ENCODE measurements at places on chromosomes 13 and 19.
A peak's percentile ranks its signal among the peaks of the same experiment; 100 is the strongest.

DNA sequence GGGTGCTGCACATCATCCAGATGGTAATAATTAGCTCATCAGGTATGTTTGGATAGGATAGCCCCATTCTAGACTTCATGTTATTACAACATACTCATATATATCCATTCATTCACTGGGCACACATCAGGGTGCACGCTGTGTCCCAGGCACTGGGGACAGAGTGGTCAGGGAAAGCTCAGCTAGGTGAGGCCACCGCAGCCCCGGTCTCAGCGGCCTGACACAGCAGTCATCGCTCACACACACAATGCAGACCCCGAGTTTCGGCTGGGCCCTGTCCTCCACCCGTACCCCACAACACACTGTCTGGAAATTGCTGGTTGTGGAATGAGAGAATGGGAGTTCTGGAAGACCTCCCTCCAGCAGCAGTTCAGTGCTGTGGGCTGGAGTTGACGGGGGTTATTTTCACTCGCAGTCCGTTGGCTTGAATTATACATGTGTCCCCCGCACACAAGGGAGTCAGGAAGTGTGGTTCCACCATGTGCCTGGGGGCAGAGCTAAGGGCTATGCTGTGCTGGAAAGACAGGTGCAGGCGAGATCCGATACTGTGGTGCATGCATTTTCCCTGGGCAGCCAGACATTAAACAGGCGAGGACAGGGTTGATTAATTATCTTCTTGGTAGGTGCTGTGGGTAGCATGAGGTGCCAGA, 257.6 kb downstream of the TEX29 start:
- DNase-seq = no peak

- DNase-seq = peak; percentile 34
Observed at GRCh38 chr19:485583-486236, 10.6 kb upstream of the MADCAM1 start.

- DNase-seq = no peak
Observed at GRCh38 chr19:15934332-15935078, at the start of gene CYP4F11. Gene CYP4F11 (minus strand): TSS chr19:15934529. CDS start chr19:15934408, 121 bp downstream.

DNA sequence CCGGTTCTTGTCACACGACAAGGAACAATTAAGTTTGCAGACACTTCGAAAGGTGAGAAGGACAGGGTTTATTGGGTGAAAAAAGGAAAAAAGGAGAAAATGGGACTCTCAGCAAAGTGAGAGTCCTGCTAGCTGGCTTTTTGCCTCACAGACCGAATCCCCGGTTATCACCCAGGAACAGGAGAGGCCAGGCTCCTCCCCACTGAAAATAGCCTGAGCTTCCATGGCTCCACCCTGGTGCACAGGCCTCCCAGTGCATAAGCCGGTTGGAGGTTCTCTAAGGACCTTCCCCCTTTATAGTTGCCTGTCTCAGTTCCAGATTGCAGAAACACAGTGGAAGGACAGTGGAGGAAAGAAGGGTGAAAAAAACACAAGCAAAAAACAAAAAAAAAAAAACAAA, 571.7 kb downstream of the KCTD12 start:
- DNase-seq = no peak

GRCh38 chr13:100234006-100234405, 145.1 kb downstream of the PCCA start:
- peak; percentile 24 for DNase-seq

DNA sequence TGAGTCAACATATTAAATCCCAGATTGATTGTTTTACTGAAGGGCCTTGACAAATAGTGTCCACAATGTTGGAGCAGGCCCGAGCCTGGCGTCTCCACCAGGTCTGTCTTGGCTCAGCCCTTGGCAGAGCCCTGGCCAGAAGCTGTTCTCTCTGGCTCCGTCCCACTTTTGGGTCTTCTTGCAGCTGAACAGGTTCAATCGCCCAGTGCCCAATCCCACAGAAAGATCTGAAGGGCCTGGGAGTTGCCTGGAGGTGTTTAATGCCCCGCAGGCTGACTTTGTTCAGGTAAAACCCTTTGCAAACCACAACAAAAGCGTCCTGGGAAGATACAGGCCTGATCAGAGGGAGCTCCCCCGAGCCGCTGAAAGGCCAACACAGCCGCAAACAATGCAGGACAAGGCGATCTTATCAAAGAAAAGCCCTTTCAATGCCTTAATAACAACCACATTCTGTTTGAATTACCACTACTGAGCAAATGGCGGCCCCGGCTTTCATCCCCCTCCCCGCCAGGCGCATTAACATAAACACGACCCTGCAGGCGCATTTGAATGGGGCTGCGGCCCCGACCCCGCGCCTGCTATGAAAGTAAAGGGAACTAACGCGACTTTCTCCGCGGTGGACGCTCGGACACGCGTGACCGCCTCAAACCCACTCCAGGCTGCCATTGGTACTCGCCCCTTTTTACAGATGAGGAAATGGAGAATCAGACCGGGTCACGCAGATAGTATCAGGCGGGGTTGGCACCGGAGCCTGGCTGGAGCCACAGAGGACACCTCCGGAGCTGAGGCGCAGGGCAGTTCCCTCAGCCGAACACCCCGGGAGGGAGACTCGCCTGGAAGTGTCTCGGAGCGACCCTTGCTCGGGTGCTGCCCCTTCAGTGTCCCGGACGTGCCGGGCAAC, 3.1 kb downstream of the CDX2 start:
- no peak for DNase-seq

DNA sequence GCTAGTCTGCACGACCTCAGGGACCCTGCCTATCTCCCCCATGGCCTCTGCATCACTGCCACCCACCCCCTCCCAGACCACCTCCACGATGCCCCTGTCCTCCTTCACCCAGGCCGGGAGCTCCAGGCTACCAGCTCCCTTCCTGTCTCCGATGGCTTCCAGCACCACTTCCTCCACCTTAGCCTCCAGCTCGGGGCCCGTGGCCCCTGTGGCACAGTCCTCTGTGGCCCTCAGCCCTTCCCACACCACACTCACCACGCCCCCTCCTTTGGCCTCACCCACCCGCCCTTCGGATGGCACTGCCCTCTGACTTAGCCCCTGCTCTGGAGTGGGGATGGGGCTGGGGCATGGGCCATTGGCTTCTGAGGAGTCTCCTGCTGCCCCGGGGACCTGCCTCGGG, 7.2 kb downstream of the PALM3 start:
- DNase-seq = no peak

- peak; percentile 54 for DNase-seq
Observed at GRCh38 chr19:46616631-46617322, 8.1 kb downstream of the PTGIR start.

- DNase-seq = peak; percentile 58
Observed at GRCh38 chr13:114259974-114260373, 21.4 kb upstream of the UPF3A start.

DNA sequence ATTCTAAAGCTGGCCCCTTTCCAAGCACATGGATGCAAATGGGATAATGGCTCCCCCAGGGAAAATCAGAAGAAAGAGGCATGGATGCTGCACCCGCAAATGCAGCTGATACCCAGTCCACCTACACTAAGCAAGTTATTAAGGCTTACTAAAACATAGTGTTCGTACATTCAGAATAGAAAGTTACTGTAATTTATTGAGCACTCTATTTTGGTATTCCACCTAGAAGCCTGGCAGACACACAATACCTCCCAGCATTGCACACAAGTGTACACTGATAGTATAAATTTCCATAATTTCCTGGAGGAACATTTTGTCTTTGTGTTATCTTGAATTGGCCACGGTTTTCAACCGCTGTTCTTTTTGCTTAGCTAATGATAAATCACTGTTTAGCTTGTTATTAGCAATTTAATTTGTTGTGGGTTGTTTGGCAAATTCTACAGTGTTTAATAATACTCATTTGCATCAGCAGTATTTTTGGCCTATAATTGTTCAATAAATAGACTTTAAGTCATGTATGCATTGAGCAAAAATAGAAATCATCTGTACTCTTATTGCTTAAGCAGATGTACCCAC, 94.5 kb upstream of the MRI1 start:
- DNase-seq = no peak

DNA sequence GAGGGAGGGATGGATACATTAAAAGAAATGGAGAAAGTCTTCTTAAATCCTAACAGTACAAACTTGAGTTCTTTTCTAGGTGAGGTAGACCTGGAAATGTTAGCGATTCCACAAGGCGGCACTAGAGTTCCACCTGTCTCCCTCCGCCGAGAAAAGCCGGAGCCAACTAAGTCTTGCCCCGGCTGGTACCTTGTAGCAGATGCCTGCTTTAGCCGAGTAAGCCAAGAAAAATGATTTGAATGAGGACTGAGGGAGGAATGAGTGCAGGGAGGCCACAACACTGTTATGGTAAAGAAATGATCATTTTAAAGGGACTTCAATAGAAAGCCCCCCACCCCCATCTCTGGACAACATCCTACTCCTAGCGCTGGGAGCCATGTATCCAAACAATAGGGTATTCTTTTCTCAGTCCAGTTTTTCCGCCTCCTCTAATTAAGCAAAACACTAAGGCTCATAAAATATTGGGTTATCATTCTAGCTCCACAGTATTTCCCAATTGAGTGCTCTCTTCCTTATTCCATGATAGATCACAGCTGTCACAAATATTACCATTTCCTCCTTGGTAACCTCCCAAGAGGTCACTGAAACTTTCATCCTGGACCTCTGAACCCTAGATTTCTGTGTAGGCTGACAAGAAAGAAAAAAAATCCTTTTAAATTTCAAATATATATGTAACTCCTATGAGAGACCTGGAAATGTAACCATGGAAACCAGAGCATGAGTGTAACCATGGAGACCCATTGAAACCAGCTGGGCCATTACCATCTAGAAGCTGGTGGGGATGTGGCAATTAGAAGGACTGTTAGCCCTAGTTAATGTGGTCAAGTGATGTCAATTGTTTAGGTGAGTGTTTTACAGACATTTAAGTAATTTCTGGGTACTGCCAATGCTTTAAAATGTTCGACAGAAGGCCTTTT, 58.3 kb downstream of the GPALPP1 start:
- DNase-seq = peak; percentile 66

GRCh38 chr13:21034603-21035191, 26.7 kb downstream of the LATS2 start:
- no peak for DNase-seq

- DNase-seq = no peak
Observed at GRCh38 chr19:39308531-39309304, 11.9 kb downstream of the LRFN1 start.

DNA sequence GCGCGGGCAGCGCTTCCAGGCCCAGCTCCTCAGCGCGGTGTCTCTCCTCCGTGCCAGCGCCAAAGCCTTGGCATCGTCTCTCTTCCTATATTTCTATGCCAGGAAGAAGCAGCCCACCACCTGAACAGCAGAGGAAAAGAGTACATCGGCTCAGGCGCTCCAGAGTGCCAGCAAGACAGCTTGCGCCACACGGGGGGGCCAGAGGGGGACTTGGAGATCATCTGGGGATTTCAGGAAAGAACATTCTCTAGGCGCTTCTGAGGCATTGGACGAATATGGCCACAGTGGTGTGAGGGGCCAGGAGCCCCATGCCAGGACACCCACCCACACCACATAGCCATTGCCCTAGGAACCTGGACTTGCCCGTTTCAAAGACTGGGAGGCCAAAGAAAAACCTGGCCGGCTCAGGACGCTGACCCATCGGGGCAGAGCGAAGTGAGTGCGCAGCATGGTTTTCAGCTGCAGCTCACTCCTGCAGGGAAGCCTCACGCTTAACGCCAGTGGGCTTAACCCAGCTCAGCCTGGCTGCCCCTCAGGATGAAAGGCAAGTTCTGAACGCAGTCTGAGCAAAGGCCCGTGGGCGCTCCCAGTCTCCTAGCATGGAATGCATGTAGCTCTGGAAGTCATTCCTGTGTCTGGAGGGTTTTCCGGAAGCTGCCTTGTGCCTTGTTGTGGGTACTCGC, 62.1 kb downstream of the GGACT start:
- no peak for DNase-seq

GRCh38 chr13:99432609-99433542, 68.4 kb upstream of the TM9SF2 start:
- no peak for DNase-seq

DNA sequence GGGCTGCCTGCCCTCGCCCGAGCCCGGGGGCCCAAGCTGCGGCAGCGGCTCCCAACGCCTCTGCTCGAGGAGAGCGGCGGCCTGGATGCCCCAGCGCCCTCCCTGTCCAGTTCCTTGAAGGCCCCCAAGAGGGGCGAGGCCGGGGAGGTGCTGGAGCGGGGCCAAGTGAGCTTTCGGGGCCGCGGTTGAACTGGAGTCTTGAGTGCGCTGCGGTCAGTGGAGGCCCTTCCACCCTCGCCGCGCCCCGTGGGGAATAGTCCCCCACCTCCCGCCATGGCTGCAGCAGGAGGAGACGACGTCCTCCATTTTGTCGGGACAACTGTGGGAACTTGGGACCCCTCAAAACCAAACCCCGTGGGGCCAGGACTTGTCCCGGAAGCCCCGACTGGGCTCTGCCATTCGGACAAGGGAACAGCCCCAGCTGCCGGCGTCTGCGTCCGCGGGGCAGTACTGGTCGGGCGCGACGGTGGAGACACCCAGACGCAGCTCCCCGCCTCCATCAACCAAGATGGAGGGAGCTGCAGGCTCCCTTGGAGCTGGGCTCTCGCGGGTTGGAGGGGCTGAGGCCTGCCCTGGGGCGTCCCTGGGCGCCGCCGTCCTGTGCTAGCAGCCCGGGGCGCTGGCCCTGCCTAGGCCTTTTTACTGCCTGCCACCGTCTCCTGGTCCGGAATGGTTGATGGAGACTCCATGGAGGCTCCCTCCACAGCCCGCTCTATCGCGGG, 736 bp upstream of the ZMYM5 start:
- DNase-seq = no peak

GRCh38 chr19:35755550-35756376, 1.1 kb downstream of the HSPB6 start:
- no peak for DNase-seq

DNA sequence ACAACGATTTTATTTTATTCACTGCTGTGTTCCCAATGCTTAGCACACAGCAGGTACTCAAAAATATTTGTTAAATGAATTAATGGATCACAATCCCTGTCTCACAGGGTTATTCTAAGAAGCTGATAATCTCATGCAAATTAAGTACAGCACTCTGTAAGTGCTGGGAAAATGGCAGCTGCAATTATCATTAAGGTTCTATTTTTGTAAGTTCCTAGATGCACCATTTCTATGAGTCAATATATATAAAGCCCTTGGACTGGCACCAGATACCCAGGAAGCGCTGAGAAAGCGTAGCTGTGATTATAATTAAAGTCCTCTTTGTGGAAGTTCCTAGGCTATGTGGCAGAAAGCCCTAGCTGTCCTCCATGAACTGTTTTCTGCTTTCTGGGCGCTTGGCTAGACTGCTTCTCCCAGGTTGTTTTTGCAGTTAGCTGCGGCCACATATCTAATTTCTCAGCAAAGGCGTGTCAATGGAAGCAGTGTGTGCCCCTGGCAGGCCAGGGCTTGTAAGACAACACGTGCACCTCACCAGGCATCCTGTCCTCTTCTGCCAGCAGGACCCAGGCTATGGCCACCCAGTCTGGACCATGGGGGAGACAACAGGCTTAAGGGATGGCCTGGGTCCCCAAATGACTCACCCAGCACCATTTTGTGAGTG, 5.2 kb upstream of the SRRM5 start:
- peak; percentile 33 for DNase-seq
